ENCODE measurements at places on chromosomes 3 and 15.

DNA sequence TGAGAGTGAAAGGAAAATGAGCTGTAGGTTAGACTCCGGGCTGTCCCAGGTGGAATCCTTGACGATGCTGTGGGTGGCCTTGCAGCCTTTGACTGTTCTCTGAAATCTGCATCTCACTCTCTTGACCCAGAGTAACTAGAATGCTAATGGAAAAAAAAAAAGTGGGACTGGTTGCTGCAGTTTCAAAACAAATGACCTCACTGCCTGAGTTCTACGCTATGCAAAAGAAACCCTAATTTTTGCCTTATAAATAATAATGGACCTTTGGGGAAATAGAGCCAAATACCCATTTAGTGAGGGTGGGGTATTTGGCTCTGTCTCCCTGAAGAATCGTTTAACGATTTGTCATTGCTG, 309.7 kb upstream of the C2CD4B start:
- no peak for DNase-seq

- no peak for DNase-seq
Measured at GRCh38 chr3:119308355-119308754, 14.2 kb downstream of the ARHGAP31 start.

GRCh38 chr3:48930590-48930989, 11.9 kb downstream of the ARIH2 start:
- DNase-seq, result no peak

DNA sequence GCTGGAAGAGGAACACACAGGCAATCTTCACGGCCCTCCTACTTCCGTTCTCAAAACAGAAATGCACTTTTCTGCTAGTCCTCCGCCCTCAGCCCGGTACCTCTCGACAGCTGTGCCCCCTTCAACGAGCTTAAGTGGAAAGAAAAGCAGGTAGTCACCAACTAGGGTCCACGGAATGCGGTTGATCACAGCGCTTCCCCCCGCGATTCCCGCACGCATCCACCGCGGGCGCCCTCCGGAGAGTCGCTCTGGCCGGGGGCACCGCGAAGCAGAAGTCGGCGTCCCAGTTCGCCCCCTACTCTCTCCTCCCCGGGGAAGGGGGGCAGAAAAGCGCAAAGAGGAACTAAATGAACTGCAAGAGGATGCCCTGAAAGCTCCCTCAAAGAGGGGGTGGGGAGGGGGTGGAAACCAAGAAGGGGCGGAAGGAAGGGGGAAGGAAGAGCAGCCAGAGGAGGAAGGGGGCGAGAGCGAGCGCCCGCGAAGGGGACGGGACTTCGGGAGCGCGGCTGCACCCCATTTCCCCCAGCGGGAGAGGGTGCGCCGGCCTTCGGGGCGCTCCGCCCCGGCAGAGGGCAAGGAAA, 738 bp downstream of the ACAP2 start:
- peak; percentile 59 for DNase-seq

DNA sequence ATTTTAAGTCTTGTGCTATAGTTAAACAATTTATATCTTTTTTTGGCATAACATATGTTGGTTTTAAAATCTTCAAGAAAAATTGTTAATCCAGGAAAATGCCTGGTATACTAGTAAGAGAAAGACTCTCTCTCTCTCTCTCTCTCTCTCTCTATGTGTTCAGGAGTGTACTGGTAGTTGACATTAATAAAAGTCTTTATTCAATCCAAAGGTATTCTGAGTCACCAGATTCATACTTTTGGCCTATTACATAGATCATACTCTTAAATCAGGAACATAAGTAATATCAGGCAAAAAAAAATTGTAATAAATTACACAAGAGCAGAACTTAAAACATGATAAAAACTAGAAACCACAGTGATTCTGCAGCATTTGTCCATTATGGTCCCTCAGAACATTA, 70.2 kb downstream of the TFG start:
- no peak for DNase-seq

DNA sequence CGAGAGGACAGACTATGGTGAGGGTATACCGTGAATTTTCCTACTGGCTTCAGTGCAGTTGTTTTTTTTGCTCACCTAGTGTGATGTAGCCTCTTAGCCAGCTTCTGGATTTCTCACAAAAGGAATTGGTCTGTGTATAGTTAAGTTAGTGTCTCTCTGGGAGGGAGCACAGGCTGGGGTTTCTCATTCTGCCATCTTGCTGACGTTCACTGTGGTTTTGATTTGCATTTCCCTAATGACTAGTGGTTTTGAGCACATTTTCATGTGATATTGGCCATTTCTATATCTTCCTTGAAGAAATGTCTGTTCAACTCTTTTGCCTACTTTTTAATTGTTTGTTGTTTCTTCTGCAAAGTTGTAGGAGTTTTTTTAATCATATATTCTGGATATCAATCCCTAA, 2.2 kb upstream of the CD86 start:
- DNase-seq, result peak; percentile 36

DNA sequence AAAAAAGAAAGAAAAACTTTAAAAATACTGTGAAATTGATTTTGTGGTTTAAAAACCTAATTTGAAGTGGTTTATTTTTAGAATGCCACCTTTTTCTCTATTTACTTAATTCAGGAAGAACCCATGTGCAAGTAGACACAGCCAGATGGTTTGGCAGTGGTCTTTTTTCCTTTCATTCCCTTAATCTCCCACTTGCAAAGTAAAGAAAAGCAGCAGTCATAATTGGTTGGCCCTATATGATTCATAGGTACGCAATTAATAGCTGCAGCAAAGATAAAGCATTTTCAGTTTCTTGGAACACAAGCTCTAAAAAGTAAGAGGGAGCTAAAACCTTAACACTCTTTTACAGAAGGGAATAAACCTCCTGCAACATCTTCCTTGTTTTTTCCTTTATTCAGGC, 115.3 kb downstream of the MECOM start:
- no peak for DNase-seq

GRCh38 chr3:71195492-71195891, 388.0 kb downstream of the FOXP1 start:
- DNase-seq, result no peak

GRCh38 chr3:57752307-57752706, 3.8 kb upstream of the SLMAP start:
- no peak for DNase-seq

GRCh38 chr15:99054892-99055291, 47.3 kb upstream of the PGPEP1L start:
- no peak for DNase-seq

- no peak for DNase-seq
Measured at GRCh38 chr3:187871848-187872247, 126.6 kb upstream of the BCL6 start.

DNA sequence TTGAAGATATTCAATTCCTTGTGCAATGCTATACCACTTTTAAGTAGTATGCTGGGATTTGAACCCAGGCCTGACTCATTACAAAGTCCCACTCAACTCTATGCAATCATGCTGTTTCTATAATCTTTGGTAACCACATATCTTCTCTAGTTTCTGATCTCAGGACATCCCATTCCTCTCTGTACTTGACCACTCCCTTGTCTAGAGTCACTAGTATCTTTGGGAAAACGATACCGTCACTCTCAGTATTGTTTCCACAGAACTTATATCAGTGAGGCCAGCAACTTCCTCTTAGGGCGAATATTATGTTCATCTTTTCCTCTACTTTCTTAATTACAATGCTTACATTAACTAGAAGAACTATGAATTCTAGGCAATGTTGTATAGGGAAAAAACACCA, 137.3 kb upstream of the TSPAN3 start:
- DNase-seq, result no peak

DNA sequence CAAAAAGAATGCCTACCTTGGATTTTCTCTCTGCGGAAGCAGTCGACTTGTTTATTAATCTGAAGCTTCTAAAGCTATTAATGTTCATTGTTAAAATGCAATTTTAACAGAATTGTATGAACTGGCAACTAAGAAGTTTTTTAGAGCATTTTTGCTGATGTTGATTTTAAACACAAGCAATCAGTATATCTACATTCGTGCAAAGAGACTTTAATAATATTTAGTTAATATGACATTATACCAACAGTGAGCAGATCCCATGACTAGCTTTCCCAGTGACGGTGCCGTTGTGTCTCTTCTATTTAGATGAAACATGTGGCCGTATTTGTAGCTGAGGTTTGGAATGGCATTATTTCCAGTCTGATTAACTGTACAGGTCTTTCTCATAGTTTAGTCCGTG, 88.0 kb downstream of the PEX5L start:
- DNase-seq, result no peak

DNA sequence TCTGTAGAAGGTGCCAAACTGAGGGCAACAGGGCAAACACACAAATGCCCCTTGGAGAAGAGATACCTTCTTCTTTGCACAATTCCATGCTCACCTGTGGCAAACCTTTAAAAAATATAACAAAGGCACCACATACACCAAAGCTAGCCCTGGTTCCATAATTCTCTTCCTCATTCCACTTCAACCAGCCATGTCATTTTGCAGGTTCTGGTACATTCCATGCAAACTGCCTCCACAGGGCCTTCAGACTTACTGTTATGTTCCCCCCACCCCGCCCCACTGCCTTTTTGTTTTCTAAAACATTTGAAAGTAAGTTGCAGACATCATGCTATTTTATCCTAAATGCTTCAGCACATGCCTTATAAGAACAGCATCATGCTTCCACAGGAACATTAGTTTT, 269.0 kb downstream of the NSUN3 start:
- DNase-seq, result no peak

DNA sequence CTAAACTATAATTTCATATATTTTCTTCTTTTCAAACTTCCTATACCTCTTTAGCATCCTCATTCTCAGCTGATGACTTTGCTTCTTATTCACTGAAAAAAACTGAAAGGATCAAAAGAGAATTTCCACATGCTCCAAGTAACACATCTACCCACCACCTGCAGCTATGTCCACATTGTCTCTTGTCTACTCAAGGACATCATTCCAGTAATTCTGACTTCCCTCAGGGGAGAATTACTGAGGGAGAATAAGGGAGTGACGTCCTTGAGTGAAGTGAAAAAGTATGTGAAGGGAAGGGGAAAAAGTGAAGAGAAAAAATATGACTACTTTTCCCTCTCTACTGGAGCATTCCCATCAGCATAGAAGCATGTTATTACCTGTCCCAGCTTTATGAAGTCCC, 32.6 kb downstream of the ETFA start:
- DNase-seq, result no peak

GRCh38 chr15:68617001-68617400, 38.2 kb downstream of the CORO2B start:
- DNase-seq, result no peak

- no peak for DNase-seq
Measured at GRCh38 chr15:58677426-58677825, 72.1 kb downstream of the ADAM10 start.

DNA sequence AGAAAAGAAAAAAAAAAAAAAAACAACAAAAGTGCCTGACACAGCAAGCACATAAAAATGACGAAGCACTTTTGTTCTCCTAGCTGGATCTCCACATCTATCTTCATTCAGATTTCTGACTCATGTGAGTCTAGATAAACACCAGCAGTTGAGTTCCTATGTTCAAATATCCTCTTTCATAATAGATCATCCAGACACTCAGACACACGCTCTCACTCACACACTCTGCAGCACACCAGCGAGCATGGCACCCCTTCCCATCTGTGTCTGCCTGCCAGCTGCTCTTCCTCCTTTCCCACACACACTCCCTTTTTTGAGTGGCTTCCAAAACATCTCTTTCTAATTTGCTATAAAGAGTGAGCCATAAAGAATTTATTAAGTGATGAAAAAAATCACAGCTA, 19.8 kb upstream of the CELF6 start:
- no peak for DNase-seq

DNA sequence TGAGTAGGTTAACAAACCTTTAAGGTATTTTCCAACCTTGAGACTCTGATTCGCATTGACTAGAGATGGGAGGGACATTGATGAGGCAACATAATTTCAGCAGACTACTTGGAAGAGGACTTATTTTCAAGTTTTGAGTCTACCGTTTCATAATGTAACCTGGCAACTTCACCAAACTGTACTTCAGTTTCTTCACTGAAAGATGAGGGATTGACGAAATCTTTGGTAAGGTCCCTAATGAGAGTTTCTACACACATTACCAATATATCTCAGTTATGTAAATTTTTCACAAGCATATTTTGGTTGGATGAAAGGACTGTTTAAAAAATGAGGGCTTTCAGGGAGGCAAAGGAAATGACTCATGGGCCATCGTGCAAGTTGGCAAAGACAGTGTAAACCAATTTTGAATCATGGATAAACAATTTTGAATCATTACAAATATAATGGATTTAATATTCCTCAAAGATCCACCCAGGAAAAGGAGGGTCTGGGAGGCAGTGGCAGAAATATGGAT, 28.7 kb upstream of the SEMA6D start:
- no peak for DNase-seq

- peak; percentile 42 for DNase-seq
Measured at GRCh38 chr3:129439226-129439816, 427 bp downstream of the MBD4 start.

DNA sequence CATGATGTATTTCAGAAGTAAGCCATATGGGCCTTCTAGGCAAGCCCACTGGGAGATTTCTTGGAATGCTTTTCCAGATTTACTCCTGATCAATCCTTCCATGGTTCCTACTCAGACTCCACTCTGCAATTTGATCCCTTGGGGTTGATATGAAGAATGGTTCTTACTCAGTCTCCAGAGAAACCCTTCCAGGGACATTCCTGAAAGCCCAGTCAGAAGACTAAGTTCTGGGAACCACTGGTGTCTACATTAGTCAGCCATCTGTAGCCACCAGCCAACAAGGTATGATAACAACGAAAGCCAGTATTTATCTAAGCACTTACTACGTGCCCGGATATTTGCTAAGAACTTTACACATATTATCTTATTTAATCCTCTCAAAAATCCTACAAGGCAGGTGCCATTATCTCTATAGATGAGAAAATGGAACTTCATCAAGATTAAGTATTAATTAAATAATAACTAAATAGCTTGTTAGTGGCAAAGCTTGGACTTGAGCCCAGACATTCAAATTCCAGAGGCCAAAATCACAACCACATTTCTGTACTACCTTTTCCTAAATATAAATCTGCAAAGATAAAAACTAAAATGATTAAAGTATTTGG, 32.7 kb downstream of the ZNF385D start:
- DNase-seq, result no peak

- DNase-seq, result no peak
Measured at GRCh38 chr15:56160966-56161365, 82.7 kb downstream of the RFX7 start.

DNA sequence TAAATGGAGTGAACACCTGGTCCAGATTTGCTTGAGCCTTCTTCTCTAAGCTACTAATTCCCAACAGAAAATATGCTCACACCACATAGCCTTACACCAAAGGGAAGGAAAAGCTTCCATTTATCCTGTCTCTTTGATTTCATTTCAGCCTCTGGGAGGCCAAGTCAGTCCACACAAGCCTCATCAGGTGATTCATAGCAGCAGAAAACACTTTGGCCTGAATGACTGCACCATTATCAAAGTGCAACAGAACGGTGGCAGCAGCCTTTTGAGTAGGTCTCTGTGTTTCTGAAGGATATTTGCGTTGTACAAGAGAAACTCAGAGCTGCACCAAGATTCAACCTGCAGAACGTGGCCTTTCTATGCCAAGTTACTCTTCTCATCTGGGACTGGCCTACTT, 46.6 kb upstream of the SNRK start:
- DNase-seq, result no peak

- DNase-seq, result no peak
Measured at GRCh38 chr3:144018776-144019175, 47.2 kb downstream of the DIPK2A start.
